SJSA1 (cell line): ENCODE measurements at places on chromosomes 12 and 14.

DNA sequence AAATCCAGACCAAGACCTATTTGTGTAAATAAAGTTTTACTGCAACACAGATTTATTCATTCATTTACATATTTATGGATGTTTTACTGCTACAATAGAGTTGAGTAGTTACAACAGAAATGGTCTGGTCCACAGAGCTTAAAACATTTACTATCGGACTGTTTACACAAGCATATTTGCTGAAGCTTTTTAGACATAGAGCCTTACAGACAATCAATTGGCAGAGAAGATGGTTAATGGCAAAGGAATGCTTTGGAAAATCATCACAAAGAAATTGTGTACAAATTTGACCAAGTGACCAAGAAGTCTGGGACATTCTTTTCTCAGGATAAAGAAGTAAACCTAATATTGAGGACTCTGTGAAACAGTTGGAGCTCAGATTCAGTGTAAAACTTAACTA is 504.3 kb downstream of the SLC16A7 start:
- DNase-seq, result peak; percentile 3

DNA sequence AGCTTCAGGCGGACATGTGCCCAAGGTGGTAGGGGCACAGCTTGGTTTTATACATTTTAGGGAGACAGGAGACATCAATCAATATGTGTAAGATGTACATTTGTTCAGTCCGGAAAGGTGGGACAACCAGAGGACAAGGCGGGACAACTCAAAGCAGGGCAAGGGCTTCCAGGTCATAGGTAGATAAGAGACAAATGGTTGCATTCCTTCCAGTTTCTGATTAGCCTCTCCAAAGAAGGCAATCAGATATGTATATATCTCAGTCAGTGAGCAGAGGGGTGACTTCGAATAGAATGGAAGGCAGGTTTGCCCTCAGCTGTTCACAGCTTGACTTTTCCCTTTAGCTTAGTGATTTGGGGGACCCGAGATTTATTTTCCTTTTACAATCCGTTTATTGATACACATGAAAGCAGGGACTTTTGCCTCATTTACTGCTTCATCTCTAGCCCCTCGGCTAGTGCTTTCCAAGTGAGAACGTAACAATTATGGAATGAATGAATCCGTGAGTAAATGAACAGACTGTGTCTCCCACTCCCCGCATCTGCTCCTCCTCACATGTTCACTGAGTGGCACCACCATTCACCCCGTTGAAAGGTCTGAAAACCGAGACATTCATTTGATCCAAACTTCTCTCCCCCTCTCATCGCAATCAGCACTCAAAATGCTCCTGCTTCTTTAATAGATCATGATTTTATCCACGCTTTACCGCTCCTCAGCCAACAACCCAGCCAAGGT is 6.9 kb upstream of the HSPB8 start:
- no peak for DNase-seq

DNA sequence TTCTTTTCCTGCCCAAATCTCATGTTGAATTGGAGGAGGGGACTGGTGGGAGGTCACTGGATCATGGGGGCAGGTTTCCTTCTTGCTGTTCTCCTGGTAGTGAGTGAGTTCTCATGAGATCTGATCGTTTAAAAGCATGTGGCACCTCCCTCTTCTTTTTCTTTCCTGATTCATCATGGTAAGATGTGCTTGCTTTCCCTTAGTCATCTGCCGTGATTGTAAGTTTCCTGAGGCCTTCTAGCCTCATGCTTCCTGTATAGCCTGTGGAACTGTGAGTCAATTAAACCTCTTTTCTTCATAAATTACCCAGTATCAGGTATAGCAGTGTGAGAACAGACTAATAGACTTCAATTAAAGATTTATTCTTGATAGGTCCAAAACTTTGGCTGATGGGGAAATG is 83.5 kb downstream of the CAND1 start:
- DNase-seq, result no peak

DNA sequence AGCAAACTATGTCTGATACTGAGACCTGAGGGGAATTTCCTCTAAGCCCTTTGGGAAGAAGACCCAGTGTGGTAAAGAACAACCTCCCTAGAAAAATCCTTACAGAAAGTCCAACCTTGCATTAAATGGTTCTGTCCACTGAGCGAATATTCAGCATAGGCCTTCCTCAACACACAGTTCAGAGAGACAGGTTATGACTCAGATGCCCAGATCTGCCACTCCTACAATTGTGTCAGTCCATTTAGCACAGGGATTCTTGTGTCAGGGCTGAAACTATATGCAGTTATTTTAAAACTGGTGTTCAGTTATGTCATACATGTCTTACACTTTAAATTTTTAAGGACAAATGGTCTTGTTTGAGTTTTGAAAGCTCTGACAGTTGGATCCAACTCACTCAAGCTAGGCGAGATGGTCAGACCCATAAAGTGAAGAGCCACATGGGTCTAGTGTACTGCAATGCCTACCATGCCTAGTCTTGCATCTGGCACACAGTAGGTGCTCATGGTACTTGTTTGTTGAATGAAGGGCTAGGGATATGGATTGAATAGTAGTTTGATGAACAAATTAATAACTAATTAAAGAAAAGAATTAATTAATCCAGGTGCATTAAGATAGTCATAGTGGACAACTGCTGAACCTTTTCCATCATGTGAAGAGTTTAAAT is 207.5 kb upstream of the PWP1 start:
- DNase-seq, result peak; percentile 60

DNA sequence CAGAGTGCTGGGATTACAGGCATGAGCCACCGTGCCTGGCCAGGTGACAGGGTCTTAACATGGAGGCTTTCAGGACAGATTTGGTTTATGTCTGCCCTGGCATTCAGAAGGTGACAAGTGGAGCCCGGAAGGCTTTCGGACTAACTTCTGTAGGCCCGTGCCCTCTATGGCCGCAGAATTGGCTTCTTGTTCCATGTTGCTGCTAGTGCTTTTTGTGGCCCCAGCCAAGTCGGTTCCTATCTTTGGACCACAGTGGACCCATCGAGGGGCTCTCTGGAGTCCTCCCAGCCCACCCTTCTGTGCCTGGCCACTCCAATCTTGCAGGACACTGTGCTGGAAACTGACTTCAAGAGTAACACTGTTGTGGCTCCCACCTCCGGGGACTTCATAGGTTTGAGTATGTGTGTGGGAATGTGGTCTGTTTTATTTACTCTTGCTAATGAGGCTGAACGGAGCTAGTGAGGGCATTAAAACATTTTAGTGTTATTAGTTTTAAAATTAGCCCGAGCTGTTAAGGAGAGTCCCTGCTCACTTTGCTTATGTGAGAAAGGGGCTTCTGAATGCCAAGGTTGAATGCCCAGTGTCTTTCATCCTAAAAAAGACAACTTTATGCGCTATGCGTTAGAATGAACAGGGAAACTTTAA is 245.9 kb downstream of the CACNA1C start:
- no peak for DNase-seq

DNA sequence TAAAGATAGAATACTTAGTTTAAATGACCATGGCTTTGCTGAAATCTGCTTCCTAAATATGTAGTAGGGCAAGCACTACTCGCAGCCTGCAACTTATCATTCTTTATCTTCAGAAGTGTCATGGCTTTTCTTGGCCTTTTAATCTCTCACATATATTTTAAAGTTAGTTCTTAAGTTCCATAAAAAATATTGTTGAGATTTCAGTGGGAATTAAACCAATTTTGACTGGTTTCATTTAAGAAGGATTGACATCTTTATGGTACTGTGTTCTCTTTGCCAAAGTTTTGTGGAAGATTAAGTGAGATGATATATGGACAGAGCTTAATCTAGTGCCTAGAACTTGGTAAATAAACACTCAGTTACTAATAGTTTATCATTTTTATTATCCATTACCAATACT is 56.7 kb downstream of the KIAA0586 start:
- no peak for DNase-seq

GRCh38 chr12:132276827-132277373 is 52.5 kb downstream of the GALNT9 start:
- DNase-seq, result no peak

GRCh38 chr12:26046906-26047305 is 77.9 kb downstream of the BHLHE41 start:
- DNase-seq, result no peak

- no peak for DNase-seq
Observed at GRCh38 chr14:32820682-32821081, 118.0 kb upstream of the NPAS3 start.

DNA sequence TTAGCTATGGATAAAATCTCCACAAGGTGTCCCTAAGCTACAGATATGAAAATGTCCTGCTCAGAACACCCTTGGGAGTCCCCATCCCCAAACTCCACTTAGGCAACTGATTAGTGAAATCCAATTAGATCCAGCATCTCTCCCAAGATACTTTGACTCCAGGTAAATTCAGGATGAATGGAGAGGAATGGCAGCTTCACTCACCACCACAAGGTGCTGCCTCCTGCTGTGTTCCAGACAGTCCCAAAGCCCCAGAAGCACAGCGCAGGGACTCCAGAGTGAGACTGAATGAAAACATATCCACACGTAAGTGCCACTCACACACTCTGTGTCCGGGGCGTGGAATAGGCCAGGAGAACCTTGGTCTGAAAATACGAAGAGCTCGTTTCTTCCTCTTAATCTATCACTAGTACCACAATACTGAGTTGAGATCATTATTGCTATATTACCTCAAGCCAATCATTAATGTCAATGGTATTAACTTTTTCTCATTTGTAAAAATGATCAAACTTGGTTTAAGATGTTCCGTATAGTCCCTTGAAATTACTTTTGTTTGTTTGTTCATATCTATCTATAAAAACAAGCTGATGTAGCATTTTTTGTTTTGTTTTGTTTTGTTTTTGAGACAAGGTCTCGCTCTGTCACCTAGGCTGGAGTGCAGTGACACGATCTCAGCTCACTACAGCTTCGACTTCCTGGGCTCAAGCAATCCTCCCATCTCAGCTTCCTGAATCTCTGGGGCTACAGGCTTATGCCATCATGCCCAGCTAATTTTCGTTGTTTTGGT is 70.0 kb upstream of the BICD1 start:
- DNase-seq, result no peak

DNA sequence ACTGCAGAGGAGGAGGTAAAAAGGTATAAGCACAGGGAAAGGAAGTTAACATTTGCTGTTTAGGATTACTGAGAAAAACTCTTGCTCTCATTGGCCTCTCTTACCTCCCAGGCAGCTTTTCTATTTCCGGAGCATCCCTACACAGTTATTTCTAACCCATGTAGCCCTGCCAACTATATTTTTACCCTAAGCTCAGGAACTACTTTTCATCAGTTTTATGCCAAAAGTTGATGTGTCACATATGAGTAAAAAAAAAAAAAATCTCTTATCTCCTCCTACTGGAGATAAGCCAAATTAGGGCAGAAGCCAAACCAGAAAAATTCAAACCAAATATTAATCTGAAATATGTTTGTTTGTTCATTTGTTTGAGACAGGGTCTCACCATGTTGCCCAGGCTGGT is 34.4 kb upstream of the PSMA6 start:
- no peak for DNase-seq

DNA sequence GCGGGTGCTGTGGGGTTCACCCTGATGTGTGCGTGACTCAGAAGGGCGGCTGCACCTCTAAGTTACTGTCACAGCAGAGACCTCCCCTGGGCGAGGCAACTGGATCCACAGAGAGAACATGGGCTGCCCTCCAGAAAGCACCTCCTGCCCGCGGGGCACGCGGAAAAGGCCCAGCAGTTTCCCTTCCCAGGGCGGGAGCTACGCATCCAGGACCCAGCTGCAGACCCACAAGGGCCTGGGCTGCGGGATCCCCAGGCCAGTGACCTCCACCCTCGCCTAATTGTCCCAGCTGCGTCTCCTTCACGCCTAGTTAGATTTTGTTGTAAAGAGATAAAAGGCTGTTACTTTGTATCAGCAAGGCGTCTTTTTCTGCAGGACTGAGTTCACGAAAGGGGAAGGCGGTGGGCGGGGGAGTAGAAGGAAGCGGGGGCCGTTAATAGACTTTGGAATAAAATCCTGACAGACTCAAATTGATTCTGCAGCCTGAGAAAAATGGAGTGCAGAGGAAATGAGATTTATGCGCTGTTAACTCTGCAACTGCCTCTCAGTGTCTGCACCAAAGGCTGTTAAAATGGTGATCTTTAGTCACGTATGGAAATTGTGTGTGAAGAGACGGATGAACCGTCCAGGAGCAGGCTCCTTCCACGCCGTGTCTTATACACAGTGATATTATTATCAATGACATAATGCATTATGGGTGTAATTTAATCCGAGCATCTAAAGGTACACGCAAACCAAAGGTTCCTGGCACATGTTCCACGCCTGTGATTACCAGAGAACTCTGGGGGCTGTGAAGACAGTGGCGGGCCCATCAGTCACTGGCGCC is 65.9 kb upstream of the FBRSL1 start:
- no peak for DNase-seq

- DNase-seq, result no peak
Observed at GRCh38 chr12:23760495-23760894, 189.0 kb downstream of the SOX5 start.

- no peak for DNase-seq
Observed at GRCh38 chr14:50237427-50237826, 6.0 kb upstream of the SOS2 start.

DNA sequence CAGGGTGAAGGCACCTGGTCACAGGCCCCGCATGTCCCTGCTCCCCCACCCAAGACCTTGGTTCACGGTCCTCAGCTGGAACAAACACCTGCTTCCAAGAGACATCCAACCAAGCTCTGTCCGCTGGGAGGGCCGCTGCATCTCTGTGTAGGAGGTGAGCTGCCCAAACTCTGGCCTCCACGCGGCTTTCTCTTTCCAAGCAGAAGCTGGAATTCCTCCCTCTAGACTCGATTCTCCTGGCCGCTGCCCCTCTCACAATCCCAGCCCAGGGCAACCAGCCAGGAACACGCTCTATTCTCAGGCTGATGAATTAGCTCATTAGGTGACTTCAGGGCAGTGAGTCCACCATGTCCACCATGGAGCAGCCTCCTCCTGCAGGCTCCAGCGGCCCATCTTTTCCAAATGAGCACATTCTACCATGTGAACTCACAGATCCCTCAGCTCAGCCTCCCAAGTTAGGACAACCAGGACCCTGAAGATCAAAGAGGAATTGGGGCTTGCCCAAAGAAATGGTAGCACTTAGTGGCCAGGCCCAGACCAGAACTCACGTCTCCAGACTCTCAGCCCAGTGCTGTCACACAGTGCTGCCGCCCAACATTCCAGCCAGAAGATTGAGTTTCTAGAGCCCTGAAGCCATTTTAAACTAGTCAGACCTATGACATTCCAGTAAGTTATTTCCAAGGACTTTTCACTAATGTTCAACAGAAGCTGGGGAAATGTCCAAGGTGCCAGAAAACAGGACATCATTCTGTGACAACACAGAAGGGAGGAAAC is 146.6 kb downstream of the ANO2 start:
- DNase-seq, result no peak

DNA sequence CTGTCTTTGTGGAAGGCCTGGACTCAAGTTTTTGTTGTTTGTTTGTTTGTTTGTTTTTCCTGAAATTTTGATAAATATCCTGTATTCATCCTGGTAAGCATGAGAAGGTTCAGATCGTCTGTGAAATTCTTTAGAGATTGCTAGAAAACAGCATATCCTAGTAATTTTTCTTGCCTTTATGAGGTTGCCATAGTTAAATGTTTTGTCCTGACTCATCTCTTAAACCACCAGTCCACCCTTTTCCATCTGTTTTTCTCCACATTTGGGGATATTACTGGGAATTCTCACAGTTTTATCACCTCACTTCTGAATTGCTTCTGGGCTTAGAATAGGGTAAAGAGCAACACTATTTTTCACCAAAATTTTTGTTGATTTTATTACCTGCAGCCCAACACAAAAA is 248.3 kb downstream of the FBXL14 start:
- DNase-seq, result no peak
